ENCODE measurements at places on chromosomes 12 and 14. TPM values are rescaled to one million over a fixed set of nuclear protein-coding genes. Genes with fewer than 3 reads are reported as not detected.

- no peak for DNase-seq
Measured at GRCh38 chr12:105330931-105331804, 677 bp downstream of the C12orf75 start.

GRCh38 chr12:58342736-58343135 lies 401.4 kb downstream of the ATP23 start:
- DNase-seq, result no peak

GRCh38 chr12:131164096-131164872 lies 210.6 kb downstream of the ADGRD1 start:
- no peak for DNase-seq

Gene VRTN
- not detected for total RNA-seq
